Stimulated activated CD8-positive, alpha-beta memory T cell treated with anti-CD3 and anti-CD28 coated beads, Interleukin-4, amount 100 ng/mL, for 1 hour (primary cell): ENCODE measurements at places on chromosomes 5 and 9.

GRCh38 chr5:133227082-133227481, 175.3 kb downstream of the HSPA4 start:
- no peak for DNase-seq

- no peak for DNase-seq
Observed at GRCh38 chr9:88567870-88568269, 32.9 kb downstream of the NXNL2 start.

DNA sequence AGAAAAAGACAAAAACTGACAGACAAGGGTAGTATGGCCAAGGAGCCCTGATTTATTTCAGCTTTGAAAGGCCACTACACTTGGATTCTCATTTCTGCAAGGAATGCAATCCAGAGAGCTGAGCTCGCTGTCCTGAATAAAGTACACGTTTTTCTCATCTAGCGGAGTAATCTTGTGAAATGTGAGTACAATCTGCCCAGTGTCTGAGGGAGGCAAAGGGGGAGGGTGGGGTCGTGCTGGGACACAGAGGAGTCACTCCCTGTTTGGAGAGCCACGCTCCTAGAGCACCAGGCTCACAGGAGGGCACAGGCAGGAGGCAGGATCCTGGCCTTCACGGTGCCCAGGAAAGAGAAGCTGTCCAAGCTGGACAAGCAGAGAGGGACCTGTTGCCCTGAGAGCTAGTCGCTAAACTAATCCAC, 51.0 kb upstream of the IFNK start:
- DNase-seq: no peak

DNA sequence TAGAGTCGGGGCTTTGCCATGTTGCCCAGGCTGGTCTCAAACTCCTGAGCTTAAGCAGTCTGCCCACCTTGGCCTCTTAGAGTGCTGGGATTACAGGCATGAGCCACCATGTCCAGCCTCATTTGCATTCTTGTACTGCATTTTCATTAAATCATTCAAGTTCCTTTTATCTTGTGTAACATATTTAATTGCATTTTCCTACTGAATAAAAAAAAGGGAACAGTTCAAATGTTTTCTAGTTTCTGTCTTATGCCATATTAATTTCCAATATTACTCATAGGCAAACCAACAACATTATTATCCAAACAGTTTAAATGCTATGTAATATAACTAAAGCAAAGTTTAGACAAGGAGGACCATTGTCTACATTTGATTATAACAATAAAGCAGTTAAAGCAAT, 6.1 kb downstream of the SLC31A1 start:
- no peak for DNase-seq

DNA sequence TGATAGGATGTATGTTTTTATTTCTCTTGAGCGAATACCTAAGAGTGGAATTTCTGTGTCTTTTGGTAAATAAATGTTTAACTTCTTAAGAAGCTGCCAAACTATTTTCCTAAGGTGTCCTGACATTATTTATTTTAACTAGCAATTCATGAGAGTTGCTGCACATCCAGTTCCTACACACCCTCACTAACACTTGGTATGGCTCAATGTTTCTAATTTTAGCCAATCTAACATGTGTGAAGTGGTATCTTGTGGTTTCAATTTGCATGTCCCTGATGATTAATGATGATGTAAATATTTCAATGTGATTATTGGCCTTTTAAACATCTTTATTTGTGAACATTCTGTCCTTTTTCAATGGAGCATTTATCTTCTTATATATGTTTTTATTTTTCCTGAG, 2095.5 kb upstream of the C9orf72 start:
- no peak for DNase-seq

- DNase-seq: no peak
Observed at GRCh38 chr9:96508227-96508940, 58.4 kb downstream of the HABP4 start.

DNA sequence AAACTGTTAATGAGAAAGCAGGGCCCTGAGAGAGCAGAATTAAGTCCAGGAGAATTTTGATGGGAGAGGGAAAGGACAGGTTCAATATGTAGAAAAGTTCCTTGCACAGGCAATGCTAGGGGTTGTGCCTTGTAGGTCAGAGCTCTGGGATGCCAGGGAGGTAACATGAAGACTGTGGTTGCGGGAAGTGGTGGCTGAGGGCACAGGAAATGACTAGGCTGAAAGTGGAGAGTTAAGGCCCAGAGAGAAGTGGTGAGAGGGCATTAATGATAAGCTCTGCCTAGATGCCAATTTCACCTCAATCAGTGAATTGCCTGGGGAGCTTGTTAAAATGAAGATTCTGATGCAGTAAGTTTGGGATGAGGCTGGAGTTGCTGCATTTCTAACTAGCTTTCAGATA, 31.5 kb upstream of the PPP3R2 start:
- no peak for DNase-seq

DNA sequence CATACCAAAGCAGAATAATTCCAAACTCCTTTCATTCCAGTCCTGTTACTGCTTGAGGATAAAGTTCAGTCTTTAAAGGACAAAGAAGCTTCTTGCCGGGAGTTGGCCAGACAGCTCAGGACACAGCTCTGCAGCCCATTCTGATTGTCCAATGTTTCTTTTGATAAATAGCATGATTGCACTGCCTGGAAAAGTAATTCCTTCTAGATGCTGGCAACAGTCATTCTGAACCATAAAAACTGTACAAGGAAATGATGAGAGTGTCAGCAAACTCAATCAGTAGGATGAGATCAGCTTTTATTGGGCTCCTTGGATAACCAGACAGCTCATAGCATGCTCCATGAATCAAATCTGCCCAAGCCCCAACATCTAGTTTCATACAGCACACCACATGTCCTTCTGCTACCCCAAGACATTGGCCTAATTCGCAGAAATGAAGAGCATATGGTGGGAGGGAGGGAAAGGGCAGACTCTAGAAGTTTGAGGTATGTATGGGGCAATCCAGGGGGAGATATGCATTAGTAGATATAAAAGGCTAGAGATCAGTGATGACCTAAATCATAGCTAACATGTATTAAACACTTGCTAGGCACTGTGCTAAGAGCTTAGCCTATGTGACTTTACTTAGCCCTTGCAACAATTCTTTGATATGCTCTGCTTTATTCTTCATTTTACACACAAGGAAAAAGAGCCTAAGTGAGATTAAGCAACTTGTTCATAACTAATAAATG, 219.9 kb upstream of the NREP start:
- DNase-seq: no peak

- no peak for DNase-seq
Observed at GRCh38 chr9:126939821-126940221, 25.2 kb downstream of the RALGPS1 start.

DNA sequence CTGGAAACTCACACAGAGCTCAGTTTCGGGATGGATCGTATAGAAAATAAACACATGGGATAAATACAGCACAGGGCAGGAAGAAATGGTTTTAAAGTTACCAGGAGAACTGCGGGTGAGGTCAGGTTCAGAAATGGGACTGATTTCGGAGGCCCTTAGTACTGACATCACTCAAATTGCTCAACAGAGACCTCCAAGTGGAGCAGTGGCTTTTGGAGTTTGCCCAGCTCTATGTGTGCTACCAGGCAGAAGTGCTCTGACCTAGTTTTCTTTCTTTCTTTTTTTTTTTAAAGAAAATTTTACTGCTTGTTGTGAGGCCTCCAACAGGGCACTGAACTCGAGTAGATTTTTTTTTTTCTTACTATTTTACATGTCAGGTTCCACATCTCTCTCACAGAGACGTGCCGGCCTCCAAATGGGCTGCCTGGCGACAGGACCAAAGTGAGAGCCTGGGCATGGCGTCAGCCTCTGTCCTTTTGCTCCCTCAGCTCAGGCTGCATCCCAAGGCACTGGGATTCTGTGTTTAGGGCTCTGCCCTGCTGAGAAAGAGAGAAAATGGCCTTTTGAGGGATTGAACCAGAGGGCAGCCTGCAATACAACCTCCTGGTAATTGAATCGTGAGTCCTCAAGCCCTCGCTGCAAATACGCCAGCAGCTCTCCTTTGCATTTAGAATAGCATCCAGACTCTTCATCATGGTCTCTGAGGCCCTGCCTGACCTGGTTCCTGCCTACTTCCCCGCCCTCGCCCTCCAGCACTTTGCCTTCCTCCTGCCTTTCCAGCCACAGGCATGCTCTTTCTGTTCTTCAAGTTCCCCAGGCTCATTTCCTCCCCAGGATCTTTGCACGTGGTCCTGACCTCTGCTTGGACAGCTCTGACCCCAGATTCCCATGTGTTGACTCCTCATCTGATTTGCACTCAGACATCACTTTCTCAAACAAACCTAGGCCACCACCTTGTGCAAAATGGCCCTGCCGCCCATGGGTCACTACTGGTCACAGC, 173.5 kb downstream of the FGF1 start:
- no peak for DNase-seq

DNA sequence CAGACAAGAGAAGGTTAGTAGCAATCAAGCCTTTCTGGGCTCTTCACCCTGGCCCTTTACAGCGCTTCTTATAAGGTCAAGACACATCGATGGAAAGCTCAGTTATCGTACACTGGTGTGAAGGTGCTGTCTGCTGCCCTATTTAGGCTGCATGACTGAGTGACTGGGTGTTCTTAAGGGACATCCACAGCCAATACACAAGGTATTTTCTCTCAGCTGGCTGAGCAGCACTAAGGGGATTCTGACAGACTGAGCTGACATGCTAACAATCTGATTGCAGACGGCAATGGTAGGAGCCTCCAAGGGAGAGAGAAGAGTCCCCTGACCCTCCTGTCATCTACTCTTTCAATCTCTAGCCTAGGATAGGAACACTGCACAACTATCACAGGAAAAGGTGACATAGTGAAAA, 577.9 kb downstream of the ISL1 start:
- no peak for DNase-seq

GRCh38 chr9:129145841-129146292, 32.2 kb downstream of the IER5L start:
- no peak for DNase-seq

- DNase-seq: no peak
Observed at GRCh38 chr5:124675931-124676846, 70.2 kb downstream of the ZNF608 start.

DNA sequence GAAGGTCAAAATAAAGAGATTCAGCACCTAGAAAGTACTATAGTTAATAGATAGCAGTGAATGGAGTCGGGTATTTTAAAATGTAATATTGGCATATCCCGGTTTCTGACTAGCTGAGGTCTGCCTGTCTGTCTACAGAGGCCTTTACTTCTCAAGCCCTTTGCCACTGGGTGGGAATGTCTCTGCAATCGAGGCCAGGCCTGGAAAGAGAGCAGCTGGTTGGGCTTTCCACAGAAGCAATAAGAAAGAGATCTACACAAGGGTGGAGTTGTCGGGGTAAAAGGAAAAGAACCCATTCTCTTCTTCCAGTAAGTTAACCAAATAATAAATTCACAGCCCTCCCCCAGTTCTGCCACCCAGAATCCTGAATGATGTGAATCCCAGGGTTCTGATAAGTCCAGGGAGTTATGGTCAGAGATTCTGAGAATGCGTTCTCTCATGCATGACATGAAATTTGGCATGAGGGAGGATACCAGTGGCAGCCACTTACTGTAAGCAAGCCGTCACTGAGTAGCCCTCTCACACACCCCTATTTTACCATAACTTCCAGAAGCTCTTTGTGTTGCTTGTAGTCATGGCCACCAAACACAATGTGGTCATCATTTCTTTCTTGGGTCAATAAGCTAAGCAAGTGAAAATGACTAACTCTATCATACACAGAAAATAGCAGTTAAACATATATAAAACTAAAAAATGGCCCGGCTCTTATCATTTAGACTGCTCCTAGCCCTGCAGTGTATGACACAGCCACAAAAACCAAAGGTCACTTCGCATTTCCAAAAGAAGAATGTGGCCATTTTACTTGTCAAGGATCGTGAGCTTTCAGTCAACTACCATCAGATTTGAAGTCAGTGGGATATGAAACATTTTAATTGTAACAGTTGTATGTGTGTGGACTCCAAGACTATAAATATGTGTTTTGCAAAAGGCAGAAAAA, 185.0 kb downstream of the GLIS3 start:
- no peak for DNase-seq

DNA sequence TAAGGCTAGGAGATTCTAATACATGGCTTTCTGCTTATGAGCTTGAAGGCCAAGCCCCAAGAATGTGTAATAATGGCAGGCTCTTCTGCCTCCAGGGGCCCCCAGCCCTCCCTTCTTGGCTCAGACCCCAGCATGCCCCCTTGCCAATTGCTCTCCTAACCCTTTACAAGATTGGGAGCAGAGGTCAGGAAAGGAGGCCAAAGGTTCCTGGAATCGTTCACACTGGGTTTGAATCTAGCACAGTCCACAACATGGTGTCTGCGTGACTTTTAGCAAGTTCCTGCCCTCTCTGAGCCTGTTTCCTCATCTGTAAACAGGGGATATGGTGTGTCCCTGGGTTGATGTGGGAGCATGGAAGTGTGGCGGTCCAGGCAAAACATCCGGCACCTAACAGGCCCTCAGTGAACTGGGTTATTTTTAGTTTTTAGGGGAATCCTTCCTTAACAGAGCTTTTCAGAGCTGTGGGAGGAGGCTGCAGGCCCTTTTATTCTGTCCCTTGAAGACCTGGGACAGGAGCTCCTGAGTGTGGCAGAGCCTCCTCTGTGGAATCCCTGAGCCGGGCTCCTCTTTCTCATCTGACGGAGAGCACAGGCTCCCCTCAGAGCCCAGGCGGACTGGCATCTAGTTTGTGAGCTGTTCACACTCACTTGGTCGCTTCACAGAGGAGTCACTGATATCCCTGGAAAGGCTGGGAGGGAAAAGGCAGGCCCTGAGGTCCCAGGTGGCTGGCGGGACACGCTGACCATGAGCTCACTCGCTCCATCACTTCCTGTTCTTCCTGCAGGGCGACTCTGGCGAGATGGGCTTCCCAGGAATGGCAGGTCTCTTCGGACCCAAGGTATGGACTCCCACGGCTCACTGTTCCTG, 23.4 kb upstream of the ORM1 start:
- no peak for DNase-seq

- DNase-seq: no peak
Observed at GRCh38 chr9:8643896-8644295, 844.3 kb upstream of the DMAC1 start.

GRCh38 chr5:141941779-141942178, 16.2 kb downstream of the PCDH12 start:
- no peak for DNase-seq

GRCh38 chr9:6575324-6576034, 70.0 kb downstream of the GLDC start:
- no peak for DNase-seq

DNA sequence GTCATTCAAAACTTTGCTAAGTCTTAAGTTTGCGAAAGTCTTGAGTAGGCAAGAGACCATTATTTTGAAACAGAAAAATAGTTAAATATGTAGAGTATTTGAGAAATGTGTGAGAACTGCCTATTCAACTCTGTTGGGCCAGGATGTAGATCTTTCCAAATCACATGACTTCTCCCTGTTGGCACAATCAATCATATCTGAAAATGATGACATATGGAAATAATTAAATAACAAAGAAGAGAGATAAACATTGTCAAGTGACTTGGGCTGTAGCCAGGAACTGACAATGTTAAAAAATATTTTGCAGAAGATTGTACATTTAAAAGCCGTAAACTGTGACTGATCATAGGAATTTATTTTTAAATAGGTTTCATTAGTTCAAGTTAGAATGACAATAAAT, 104.6 kb upstream of the IL6ST start:
- DNase-seq: no peak

- no peak for DNase-seq
Observed at GRCh38 chr5:178288401-178289368, 56.1 kb upstream of the PHYKPL start.
